WTC11 (cell line): ENCODE measurements at places on chromosomes 4 and X.
A peak's percentile ranks its signal among the peaks of the same experiment; 100 is the strongest.

- no peak for DNase-seq
Measured at GRCh38 chr4:158315706-158316105, 105.4 kb downstream of the TMEM144 start.

GRCh38 chrX:68936608-68937007 is 107.8 kb downstream of the EFNB1 start:
- DNase-seq = no peak

GRCh38 chr4:96525898-96526297 is 686.0 kb downstream of the PDHA2 start:
- DNase-seq = no peak

DNA sequence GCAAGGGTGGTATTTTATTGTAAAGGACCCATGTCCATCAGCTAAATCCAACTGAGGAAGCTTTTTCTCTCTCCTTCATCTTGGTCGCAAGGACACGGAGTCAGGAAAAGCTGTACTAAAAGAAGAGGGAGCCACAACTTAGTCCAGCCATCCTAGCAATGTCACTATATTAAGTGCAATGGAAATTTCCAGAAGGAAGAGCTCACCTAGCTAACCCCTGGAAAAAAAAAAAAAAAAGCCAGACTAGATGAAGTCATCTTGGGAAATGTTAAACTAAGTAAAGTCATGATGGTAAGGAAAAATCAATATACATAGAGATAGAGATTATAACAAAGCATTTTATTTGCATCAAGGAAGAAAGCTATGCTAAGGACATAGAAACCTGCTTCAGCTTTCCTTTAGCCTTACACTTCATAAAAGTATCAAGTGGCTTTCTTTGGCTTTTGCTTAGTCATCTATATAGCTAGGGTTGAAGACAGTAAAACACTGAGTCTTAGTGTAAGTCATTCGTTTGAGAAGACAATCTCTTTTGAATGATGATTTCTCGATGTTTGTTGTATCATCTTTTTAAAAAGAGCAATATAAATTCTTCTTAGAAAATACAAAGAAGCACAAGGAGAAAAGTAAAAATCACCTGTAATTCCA is 18.6 kb upstream of the CA5B start:
- no peak for DNase-seq

DNA sequence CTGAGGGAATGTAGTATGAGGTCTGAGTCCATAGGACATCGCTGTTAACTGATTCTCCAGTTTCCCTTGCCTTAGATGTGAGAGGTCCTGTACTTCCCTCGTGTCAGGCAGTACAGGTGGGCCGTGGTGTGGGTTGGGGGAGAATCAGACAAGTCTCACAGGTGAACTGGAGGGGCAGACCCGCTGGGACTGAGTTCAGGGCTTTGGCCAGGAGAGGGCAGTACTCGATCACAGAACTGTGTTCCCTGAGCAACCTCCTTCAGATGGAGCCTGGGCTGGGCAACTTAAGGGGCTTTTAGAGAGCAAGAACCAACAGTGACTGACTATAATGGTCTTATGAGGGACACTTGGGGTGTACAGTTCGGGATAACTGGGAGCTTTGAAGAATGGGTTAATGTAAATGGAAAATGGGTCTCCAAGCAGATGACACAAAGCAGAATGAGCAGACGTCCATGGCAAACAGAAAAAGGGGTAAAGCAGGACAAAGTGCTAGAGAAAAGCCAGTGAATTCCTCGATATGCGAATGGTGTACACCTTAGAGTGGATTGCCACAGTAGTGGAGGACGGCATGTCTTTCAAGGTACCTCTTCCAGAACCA is 83.6 kb downstream of the CCNG2 start:
- DNase-seq = peak; percentile 89

- peak; percentile 70 for DNase-seq
Measured at GRCh38 chr4:30714408-30715031, 5.6 kb upstream of the PCDH7 start.

DNA sequence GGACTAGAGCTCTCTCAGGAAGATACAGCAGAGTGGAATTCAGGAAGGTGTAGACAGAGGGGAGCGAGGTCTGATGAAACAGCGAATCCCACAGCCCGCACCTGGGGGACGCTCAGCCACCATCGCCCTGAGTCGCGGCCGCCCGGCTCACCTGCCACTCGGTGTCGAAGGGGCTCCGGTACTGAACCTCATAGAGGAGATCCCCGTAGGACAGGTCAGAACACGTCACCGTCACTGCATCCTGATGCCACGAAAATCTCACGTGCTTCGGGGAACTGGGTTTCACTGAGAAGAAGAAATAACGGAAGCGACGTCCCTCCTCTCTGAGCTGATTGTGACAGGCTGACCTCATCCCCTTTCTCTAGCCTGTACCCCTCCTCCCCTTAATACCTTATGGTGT is 10.2 kb downstream of the CRLF2 start:
- no peak for DNase-seq

- DNase-seq = no peak
Measured at GRCh38 chrX:101906136-101906796, 25.6 kb downstream of the ZMAT1 start.

- no peak for DNase-seq
Measured at GRCh38 chr4:36712013-36712412, 430.6 kb downstream of the DTHD1 start.

- no peak for DNase-seq
Measured at GRCh38 chr4:188082796-188083195, 26.6 kb downstream of the TRIML2 start.

- no peak for DNase-seq
Measured at GRCh38 chr4:60890743-60891142, 309.4 kb upstream of the ADGRL3 start.

- peak; percentile 35 for DNase-seq
Measured at GRCh38 chr4:173333658-173334084, 487 bp downstream of the HMGB2 start.

- no peak for DNase-seq
Measured at GRCh38 chr4:8726344-8726851, 133.8 kb downstream of the CPZ start.
